NCI-H2029 (cell line): ENCODE measurements at places on chromosomes 16 and 17.

- DNase-seq: peak; percentile 25
Observed at GRCh38 chr16:21162661-21163151, 4.2 kb downstream of the LDAF1 start.

DNA sequence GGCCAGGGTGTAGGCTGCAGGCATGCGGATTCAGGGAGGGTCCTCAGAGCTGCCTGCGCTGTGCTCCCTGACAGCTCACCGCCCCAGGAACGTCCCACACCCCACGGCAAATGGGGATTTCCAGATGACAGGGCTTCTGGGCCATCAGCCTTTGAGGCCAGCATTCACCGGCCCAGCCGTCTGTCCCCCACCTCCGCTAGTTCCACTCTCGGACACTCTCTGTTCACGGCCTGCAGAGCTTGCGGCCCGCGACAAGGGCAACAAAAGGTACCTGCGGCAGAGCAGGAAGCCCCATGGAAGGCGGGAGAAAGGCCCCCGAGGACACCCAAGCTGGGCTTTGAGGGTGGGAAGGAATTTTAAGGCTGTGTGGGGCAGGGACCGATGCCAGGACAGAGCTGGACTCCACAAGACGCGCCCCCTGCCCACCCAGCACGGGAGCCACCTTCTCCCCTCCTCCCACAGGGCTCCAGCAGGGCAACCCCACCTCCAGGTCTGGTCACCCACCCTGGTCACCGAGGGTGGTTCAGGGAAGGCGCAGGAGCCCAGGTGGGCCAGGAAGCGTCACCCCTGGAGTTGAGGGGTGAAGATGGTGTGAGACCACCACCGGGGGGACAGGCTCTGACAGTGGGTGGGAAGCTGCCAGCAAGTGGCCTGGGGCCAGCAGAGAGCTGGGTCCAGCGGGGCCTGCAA lies 5.6 kb upstream of the CYBA start:
- DNase-seq: no peak

- DNase-seq: no peak
Observed at GRCh38 chr16:70522216-70523075, 908 bp downstream of the COG4 start.

DNA sequence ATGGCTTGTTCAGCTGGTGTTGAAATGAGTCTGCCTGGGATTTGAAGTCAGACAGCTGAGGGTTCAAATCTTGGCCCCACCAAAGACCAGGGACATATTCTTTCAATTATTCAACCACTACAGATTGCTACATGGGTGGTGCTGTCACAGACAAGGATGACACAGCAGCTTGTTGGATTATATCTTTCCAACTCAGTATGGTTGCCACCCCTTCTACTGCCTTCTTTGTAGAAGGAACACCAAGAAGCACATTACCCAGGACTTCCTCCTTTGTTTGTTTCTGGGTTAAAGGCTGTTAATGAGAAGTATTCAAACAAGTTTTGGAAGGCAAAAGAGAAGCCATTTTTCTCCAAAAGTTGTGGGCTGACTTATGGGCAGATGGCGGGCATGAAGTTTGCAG lies 78.6 kb downstream of the COPRS start:
- DNase-seq: no peak

GRCh38 chr17:2796164-2797125 lies at the start of gene RAP1GAP2:
TSS of gene RAP1GAP2 (plus strand) at chr17:2796438. CDS start at chr17:2796528, 90 bp downstream.
- no peak for DNase-seq

DNA sequence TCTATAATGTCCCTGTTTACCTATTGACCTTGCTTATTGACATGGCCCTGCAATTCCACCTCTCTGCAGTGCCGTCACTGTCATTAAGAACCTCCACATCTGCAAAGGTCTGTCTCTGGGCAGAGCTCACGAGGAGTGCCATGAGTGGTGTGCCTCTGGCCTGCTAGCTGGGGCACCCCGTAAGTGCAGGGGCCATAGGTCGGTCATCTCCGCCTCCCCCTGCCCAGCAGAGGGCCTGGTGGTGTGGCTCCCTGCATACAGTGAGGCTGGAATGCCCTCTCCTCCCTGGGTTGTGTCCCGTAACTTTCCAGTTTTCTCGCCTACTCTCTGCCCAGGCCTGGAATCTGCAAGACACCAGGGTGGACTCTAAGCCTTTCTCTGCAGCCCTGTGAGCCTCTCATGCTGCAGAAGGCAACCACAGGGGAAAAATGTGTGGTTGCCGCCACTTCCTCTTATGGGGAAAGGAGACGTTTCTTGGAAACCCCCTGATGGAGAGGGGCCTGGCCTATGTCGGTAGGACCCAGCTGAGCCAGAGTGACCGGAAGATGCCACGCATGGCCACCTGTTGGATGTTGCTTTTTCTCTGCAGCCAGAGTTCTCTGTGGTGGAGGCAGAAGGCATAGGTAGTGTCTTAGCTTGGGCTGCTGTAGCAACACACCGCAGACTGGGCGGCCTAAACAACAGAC lies 2.7 kb upstream of the SNX20 start:
- DNase-seq: no peak

DNA sequence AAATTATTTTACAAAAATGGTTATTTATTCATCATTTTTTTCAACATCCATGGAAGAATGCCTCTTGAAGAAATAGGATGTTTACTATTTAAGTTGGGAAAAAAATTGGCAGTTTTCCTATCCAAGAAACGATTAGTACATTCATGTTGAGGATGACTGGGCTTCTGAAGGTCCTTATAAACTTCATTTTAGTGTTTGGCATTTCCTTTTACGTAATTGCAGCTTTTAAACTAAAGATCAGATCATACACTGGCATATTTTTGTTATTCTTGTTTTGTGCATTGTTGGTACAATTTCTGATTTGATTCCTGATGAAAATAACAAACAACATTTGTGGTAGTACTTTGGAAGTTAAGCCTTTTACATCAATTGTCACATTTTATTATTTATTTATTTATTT lies 11.5 kb downstream of the KCNJ16 start:
- no peak for DNase-seq

DNA sequence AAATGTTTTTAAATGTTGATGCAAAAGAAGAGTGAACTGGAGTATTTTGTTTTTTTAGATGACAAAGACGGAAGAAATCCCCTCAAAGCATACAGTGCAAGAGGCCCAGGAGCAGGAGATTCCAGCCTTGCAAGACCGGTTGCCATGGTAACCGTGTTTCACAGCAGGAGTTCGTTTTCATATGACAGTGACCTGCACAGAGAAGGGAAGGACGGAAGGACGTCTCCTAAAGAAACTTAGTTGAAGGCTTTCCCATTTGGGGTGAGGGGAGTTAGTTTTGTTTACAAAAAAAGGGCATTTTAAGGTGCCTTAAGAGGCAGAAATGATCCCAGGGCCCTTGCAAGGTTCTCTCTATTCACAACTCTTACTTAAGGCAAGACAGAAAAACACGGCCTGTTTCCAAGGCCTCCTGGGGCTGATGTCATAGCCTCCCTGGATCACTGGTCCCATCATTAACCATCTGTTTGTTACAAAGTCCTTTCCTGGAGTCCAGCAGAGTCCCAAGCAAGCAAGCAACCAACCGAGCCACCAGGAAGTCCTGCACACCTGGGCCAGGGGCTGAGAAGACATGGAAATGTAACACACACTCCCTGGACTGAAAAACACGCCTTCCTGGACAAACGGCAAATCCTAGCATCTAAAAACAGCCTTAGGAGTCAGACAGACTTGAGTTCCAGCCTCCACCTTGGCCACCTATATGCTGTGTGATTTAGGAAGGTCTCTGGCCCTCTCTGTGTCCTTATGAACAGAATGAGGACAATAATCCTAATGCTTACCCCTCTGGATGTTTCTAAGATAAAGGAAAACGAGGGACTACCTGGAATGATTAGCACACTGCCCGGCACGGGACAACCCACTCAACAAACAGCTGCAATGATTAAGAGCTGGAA lies 30.3 kb upstream of the RPH3AL start:
- DNase-seq: no peak

DNA sequence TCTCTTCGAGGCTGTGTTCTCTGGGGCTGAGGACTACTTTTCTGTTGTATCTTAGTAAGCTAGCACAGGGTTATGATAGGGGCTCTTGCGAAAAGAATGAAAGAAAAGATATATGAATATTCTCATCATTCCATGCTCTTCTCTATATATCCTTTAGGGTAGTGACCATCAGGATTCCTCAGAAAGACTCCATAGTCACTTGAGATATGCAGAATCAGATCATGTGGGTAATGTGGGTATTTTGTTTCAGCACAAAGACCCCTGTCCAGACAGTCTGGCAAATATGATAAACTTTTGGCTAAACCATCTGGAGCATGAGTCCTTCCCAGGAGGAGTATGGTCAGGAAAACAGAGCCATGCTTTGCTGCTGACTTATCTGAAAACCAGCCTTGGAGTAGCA lies 21.5 kb downstream of the CRYM start:
- no peak for DNase-seq

GRCh38 chr16:23107117-23107516 lies 42.1 kb downstream of the USP31 start:
- no peak for DNase-seq
